ENCODE measurements at places on chromosomes 7 and 10. TPM values are rescaled to one million over a fixed set of nuclear protein-coding genes. Genes with fewer than 3 reads are reported as not detected.

HTR5A gene
- total RNA-seq = not detected

PDZD7 gene
- 0.93 TPM for total RNA-seq

C10orf143 gene
- total RNA-seq = 2.5 TPM

VWC2 gene
- not detected for total RNA-seq

NAT16 gene
- not detected for total RNA-seq

CDHR3 gene
- 1.0 TPM for total RNA-seq

MYO3A gene
- total RNA-seq = not detected

ADCYAP1R1 gene
- total RNA-seq = not detected

- H3K27me3 ChIP-seq = no peaks in the 10 kb centered on the region
- DNase-seq = no peak
- H3K4me1 ChIP-seq = peaks cover 26% of the 10 kb centered on the region
- H3K36me3 ChIP-seq = peaks cover 52% of the 10 kb centered on the region
Measured at GRCh38 chr10:35440016-35440415, 103.7 kb downstream of the CCNY start.

DNA sequence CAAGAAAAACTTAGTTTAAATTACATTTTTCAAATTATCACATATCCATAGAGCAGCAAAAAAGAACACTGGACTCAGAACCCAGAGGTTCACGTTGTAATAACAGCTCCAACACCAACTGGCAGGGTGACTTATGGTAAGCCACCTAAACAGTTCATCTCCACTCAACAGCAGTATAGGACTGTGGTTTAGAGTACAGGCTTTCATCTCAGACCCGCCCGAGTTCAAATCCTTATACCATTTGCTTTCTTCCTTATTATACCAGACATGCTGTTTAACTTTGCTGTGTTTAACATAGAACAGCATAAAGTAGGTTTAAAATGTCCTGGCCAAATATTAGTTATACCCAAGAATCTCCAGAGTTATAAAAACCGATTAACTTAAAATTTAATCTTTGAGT is 97.9 kb downstream of the ARHGAP21 start:
- H3K27ac ChIP-seq = no peak overlapping the region
- peaks cover 14% of the 10 kb centered on the region for H3K4me1 ChIP-seq
- H3K4me3 ChIP-seq = no peak overlapping the region
- no peaks in the 10 kb centered on the region for H3K27me3 ChIP-seq

DNA sequence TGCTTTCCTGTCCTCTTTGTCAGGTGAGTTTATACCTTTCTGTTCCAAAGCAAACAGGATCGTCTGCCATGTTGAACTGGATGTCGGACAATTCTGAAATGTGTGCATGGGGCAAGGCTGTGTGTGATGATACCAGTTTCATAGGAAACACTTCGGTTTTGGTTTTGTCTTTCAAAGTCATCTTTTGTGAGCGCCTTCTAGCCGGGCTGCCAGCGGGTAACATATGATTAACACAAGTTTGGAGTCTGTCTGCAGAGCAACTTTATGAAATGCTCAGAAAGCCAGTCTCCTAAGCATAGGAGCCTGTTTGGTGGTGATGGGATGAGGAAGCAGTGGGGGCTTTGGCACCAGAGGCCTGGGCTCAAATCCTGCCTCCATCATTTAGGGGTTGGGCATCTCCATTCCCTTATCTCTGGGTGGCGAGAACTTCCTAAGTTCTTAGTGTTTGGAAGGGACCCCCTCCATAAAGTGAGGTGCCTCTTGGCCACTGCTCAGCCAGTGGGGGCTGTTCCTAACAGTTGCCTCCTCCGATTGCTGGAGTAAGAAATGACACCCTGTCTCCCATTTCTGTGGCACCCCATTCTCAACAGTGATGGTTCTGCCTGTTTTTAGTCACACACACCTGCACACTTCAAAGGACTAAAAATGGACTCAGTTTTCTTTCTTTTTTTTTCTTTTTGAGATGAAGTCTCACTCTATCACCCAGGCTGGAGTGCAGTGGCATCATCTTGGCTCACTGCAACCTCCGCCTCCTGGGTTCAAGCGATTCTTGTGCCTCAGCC is 36.8 kb downstream of the CUX1 start:
- no peak for DNase-seq
- H3K27me3 ChIP-seq = no peaks in the 10 kb centered on the region
- no peak overlapping the region for H3K27ac ChIP-seq
- no peaks in the 10 kb centered on the region for H3K36me3 ChIP-seq

DNA sequence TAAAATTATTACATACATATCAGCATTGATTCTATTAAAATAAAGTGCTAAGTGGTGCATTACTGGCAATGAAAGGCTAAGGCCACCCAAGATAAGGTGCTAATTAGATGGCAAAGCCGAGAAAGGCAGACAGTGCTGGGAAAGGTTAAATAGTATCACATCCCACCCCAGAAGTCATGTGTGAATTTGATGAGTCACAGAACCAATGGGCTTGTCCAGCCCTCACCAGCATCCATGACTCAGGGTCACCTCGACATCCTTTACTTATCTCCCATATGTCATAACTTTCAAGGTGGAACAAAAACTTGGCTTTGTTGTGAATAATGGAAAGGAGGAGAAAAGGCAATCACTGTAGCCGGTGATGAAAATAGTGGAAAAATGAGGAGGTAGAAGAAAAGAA is 459.1 kb downstream of the PLXNA4 start:
- DNase-seq = no peak
- no peaks in the 10 kb centered on the region for H3K4me1 ChIP-seq
- no peak overlapping the region for H3K27ac ChIP-seq
- H3K36me3 ChIP-seq = no peaks in the 10 kb centered on the region

GRCh38 chr10:6124666-6125065 is 35.8 kb downstream of the RBM17 start:
- H3K27ac ChIP-seq = no peak overlapping the region
- peaks cover 2% of the 10 kb centered on the region for H3K36me3 ChIP-seq
- no peak for DNase-seq
- no peaks in the 10 kb centered on the region for H3K27me3 ChIP-seq
- H3K4me3 ChIP-seq = no peak overlapping the region

DNA sequence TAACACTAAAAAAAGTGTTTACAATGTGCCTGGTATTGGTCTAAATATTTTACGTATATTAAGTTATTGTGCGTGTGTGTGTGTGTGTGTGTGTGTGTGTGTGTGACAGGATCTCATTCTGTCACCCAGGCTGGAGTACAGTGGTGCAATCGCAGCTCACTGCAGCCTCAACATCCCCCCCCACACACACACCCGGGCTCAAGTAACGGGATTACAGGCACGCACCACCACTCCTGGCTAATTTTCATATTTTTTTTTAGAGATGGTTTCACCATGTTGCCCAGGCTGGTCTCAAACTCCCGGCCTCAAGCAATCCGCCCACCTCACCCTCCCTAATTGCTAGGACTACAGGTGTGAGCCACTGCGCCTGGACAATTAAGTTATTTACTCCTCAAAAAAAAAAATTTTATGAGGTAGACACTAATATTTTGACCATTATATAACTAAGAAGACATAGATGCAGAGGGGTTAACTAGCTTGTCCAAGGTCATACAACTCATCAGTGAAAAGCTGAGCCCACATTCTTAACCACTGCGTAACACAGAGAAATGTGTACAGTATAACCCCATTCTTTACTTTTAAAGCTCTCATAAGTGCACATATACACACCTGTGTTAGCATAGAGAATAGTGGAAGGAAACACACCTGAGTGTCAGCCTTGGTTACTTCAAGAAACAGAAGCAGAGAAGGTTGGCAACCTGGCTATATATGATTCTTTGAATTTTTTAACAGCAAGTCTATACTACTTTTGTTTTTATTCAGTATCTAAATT is 35.0 kb downstream of the DNAJC12 start:
- H3K4me1 ChIP-seq = peaks cover 22% of the 10 kb centered on the region
- no peaks in the 10 kb centered on the region for H3K27me3 ChIP-seq
- peaks cover 5% of the 10 kb centered on the region for H3K36me3 ChIP-seq

DNA sequence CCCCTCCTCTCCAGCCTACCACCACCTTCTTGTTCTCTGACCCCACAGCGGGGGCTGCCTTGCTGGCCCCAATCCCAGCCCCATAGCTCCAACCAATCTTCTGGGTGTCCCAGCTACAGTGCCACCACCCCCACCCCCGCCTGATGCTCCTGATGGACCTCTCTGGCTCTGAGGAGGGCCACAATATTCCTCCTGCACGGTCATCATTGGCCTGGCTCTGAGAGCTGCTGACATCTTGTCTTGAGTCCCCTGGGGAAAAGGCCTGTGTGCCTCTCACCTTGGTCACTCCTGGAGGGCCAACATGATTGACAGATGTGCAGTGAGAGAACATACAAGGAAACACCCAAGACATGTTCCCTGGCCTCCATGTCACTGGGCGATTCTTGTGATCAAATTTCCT is 7.6 kb downstream of the GDF2 start:
- DNase-seq = no peak
- H3K4me1 ChIP-seq = no peaks in the 10 kb centered on the region
- H3K36me3 ChIP-seq = no peaks in the 10 kb centered on the region
- H3K4me3 ChIP-seq = no peak overlapping the region

DNA sequence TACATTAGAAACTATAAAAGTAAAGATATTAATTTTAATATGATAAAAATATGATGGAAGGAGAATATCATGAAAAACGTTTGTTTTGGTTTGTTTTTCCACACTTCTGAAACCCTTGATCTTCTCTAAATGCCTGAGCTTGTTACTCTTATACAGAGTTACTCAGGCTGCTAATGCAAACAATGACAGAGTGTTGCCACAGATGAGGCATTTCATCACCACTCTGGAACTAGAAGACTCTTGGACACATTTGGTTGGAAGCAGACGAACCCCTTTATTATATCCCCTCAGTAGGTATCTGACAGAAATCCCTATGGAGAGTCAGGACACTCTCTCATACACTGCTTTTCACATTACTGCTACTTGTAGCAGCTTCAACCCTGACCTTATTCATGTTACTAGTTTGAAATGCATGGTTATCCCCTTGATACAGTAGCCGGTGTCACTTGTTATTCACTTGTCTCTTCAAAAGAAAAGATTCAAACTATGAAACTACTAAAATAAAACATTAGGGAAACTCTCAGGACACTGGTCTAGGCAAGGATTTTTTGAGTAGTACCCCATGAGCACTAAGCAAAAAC is 66.9 kb downstream of the SEMA3C start:
- no peak for DNase-seq
- H3K27ac ChIP-seq = no peak overlapping the region
- H3K4me1 ChIP-seq = no peaks in the 10 kb centered on the region
- no peak overlapping the region for H3K4me3 ChIP-seq

DNA sequence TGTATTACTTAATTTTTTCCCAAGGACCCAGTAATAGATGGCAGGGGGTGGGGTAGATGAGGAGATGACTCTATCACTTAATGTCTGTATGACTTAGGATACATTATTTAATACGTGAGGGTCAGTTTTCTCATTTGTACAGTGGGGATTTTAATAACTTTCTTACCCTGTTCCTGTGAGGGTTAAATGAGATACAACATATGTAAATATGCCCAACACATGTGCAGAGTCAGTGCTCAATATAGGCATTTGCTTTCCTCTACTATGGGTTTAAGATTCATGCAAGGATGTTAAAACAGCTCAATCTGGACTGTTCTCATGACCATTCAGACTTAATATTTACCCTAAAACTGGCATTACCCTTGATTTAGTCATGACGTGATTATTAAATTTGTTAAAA is 31.2 kb downstream of the ST7 start:
- no peaks in the 10 kb centered on the region for H3K36me3 ChIP-seq
- no peaks in the 10 kb centered on the region for H3K4me1 ChIP-seq
- peaks cover 2% of the 10 kb centered on the region for H3K27me3 ChIP-seq
- no peak for DNase-seq

DNA sequence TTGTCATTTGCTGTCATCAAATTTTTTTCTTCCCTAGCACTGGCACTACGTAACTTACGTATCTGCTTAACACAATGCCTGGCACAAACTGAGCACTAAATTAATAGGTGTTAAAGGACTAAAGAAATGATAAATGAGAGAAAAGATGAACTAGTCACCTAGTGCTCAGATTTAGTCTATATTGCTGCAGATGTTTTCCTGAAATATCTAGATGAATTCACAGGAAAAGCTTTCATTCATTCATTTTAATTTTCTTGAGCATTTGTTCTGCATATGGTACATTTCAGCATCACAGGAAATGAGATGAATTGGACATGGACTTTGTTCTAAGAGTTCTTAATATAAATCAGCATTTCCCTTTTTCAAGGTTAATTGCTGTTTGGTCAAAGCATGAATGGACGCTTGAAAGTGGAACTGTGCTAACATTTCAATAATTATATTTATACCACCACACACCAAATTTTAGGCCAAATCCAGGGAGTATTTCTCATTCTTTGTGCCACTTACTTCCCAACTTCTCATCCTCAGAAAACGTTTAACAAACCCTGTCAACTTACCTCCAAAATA is 163.2 kb upstream of the MDFIC start:
- H3K27ac ChIP-seq = no peak overlapping the region
- H3K36me3 ChIP-seq = no peaks in the 10 kb centered on the region
- H3K27me3 ChIP-seq = no peaks in the 10 kb centered on the region
- no peak for DNase-seq

- H3K4me3 ChIP-seq = no peak overlapping the region
- H3K4me1 ChIP-seq = no peaks in the 10 kb centered on the region
- DNase-seq = no peak
- H3K36me3 ChIP-seq = no peaks in the 10 kb centered on the region
- H3K27ac ChIP-seq = no peak overlapping the region
Measured at GRCh38 chr7:102843850-102844249, 69.0 kb upstream of the LRRC17 start.

GRCh38 chr7:15084368-15084767 is 181.8 kb upstream of the DGKB start:
- H3K27me3 ChIP-seq = no peaks in the 10 kb centered on the region
- H3K27ac ChIP-seq = no peak overlapping the region
- no peaks in the 10 kb centered on the region for H3K4me1 ChIP-seq

DNA sequence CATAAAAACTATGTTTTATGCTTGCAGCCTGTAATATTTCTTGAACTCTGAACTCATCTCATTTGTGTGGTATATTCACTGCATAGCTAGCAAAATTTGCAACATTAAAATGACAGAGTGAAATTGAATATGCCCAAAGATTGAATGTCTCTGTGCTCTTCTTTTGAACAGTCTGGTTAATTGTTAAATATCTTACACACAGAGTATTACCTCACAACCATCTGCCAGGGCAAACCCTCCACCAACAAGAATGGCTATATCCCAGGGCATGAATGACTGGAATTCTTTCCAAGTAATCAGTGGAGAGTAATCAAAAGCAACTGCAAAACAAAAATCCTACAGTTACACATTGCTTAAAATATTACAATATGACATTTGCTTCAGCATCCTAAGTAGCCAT is 76.9 kb downstream of the SLC13A1 start:
- no peaks in the 10 kb centered on the region for H3K36me3 ChIP-seq
- no peak for DNase-seq
- no peaks in the 10 kb centered on the region for H3K4me1 ChIP-seq
- no peak overlapping the region for H3K27ac ChIP-seq
- H3K27me3 ChIP-seq = no peaks in the 10 kb centered on the region

- H3K4me1 ChIP-seq = peaks cover 2% of the 10 kb centered on the region
- no peaks in the 10 kb centered on the region for H3K27me3 ChIP-seq
- H3K4me3 ChIP-seq = no peak overlapping the region
- no peak overlapping the region for H3K27ac ChIP-seq
Measured at GRCh38 chr7:98836811-98837629, 32.8 kb downstream of the TMEM130 start.
